ENCODE measurements at places on chromosomes 5 and 9. TPM values are rescaled to one million over a fixed set of nuclear protein-coding genes. Genes with fewer than 3 reads are reported as not detected.

Gene HTR4
- 2.0 TPM for total RNA-seq

Gene SYK
- 4.9 TPM for total RNA-seq

Gene ABO
- 4.8 TPM for total RNA-seq

Gene TMC1
- total RNA-seq: not detected

Gene ARID3C
- total RNA-seq: 0.27 TPM

Gene FST
- 15.3 TPM for total RNA-seq

Gene FGF10
- total RNA-seq: 6.1 TPM

Gene NR5A1
- 0.20 TPM for total RNA-seq

Gene BHMT2
- total RNA-seq: not detected

Gene PCDHB2
- total RNA-seq: 23.0 TPM

Gene EDIL3
- total RNA-seq: 42.4 TPM

Gene FSD1L
- total RNA-seq: 9.3 TPM

Gene FER
- 29.4 TPM for total RNA-seq

Gene PHF2
- 18.9 TPM for total RNA-seq

Gene ARHGEF37
- 2.0 TPM for total RNA-seq

Gene SOHLH1
- total RNA-seq: not detected

Gene PCDHB9
- 1.2 TPM for total RNA-seq

Gene S100Z
- 1.4 TPM for total RNA-seq

Gene DAB2
- 115 TPM for total RNA-seq

Gene KIF12
- 31.9 TPM for total RNA-seq

Gene PHYHD1
- 20.3 TPM for total RNA-seq

Gene GLDC
- 18.4 TPM for total RNA-seq

Gene NDUFS6
- total RNA-seq: 29.3 TPM

Gene FTMT
- total RNA-seq: not detected

Gene OR1J2
- not detected for total RNA-seq

Gene PCDHA9
- total RNA-seq: 2.5 TPM

Gene EIF4E1B
- not detected for total RNA-seq
